ENCODE measurements at places on chromosomes 7 and 10.

- peak; percentile 54 for DNase-seq
Measured at GRCh38 chr7:133633055-133633454, 380.2 kb downstream of the EXOC4 start.

DNA sequence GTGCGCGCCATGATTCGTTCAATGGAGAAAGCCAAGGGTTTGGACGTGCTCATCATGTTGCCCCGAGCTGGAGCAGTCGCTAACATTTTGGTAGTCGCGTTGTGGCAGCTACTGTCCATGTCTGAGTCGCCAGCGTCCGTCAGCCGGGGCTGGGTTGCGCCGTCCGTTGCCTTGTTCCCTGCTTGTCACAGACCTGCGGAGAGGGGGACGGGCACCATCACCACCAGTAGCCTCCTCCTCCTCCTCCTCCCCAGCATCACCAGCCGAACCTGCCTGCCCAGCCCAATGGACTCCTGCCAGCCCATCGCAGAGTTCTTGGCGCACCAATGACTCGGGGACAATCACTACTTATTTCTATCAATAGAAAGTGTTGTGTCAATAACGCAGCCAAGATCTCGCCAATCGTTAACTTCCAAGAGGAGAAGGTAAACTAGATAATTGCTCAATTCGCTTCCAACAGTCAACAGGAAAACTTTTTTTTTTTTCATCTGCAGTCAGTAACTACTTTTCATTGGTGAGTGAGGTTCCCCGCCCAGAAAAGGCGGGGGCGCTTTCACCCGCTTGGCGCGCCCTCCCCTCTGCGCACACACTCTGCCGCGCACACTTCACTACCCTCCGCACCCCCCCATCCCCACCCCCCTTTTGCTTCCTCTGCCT lies at the start of gene FEZF1:
Gene FEZF1, minus strand, starts transcription at position 432 of the 657 bp plus-strand sequence. Its CDS starts 313 bp downstream, at position 119.
- DNase-seq = no peak

GRCh38 chr7:108810756-108811385 lies 241.2 kb downstream of the DNAJB9 start:
- DNase-seq = no peak

DNA sequence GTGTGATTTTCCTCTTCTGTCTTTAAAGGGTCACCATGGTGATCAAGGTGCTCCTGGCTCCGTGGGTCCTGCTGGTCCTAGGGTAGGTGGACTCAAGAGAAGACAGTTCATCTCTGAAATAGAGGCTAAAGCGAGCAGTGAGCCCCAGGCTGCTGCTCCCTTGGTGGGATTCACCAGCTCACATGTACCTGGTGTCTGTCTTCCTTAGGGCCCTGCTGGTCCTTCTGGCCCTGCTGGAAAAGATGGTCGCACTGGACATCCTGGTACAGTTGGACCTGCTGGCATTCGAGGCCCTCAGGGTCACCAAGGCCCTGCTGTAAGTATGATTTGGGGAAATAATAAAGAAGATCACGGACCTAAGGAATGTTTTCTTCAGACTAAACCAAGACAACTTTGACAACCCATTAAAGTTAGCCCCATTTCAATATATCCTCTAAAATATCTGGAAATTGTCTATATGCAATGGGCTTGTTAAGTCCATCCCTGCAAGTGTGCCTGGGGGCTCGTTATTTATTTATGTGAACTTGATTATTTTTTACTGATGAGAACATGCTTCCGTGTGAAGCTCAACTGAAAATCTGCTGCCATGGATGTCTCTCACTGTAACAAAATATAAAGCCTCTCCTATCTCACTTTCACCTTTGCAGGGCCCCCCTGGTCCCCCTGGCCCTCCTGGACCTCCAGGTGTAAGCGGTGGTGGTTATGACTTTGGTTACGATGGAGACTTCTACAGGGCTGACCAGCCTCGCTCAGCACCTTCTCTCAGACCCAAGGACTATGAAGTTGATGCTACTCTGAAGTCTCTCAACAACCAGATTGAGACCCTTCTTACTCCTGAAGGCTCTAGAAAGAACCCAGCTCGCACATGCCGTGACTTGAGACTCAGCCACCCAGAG lies 32.5 kb downstream of the COL1A2 start:
- DNase-seq = peak; percentile 45

GRCh38 chr7:51376420-51377092 lies 59.9 kb upstream of the COBL start:
- no peak for DNase-seq

DNA sequence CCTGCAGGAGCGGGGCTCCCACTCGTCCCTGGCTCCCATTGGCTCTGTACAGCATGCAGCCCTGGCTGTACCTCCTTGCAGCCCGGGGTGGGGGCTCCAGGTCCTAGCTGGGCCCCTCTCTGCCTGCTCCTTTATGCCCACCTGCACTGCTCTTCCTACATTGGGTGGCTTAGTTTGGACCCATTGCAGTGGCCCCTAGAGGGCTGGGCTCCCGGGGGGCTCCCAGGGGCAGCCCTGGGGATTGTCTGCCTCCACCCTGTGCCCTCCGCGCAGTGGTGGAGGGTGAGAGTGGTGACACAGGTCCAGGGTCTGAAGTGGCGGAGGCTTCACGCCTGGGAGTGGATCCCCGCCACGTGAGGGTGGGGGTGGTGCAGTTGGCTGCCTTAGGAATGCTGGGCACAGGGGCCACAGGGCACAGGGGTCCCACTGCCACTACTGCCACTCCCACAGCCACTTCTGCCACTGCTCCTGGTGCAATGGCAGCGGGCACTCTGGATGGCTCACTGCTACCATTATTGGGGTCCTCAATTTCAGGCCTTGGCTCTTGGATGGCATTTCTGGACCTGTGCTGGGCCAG lies 177.1 kb downstream of the ARL4A start:
- DNase-seq = no peak

DNA sequence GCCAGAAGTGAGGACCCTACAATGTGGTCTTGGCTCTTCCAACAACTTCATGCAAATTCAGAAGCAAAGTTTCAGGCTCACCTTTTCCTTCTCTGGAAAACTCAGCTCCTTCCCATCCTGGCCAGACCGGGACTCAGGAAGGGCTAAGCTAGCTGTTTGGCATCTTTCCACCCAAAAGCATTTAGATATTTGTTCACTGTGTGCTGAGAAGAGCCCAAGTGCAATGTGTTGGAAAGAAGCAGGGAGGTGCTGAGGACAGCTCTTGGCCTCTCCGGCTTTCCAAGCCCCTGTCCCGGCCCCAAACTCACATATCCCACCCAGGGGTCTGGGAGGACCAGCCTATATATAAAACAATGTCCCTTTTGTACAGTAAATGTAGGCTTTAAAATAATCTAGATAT lies 44.5 kb downstream of the MKI67 start:
- DNase-seq = no peak

DNA sequence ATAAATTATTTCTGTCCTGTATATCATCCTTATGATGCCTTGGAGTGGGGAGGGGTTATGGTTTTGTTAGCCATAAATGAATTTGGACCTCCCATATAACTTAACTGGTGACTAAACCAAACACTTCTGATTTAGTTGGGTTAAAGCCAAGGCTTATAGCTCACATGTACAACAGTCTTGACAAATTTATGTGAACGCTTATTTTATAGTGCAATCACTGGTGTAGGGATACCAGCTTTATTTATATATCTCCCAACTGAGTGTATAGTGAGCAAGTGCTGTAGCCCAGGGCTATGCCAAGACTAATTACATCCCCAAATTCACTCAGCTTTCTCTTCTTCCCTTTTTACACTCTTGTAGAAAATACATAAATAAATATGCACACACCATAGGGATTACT lies 956.2 kb downstream of the SORCS3 start:
- no peak for DNase-seq

- peak; percentile 66 for DNase-seq
Measured at GRCh38 chr7:104971290-104972071, 42.5 kb upstream of the KMT2E start.

- peak; percentile 94 for DNase-seq
Measured at GRCh38 chr10:32149252-32149955, 93.2 kb upstream of the KIF5B start.

DNA sequence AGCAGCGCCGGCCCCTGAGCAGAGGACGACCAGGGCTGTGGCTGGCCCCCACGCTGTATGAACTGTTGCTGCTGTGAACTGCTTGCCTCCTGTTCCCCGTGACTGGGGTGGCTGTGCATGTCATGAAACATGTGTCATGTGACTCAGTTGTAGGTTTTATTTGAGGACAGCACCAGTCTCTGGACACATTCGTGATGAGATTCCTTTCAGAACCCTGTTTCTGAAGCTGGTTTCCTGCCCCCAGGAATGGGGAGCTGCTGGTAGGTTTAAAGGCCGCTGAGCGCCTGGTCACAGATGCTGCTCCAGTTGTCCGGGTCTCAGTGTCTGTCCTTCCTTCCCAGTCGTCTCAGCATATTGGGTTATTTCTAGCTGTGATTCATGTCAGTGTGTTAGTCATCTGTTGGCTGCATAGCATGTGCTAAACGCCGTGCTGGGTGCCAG lies 79.1 kb upstream of the PPIF start:
- DNase-seq = peak; percentile 53

DNA sequence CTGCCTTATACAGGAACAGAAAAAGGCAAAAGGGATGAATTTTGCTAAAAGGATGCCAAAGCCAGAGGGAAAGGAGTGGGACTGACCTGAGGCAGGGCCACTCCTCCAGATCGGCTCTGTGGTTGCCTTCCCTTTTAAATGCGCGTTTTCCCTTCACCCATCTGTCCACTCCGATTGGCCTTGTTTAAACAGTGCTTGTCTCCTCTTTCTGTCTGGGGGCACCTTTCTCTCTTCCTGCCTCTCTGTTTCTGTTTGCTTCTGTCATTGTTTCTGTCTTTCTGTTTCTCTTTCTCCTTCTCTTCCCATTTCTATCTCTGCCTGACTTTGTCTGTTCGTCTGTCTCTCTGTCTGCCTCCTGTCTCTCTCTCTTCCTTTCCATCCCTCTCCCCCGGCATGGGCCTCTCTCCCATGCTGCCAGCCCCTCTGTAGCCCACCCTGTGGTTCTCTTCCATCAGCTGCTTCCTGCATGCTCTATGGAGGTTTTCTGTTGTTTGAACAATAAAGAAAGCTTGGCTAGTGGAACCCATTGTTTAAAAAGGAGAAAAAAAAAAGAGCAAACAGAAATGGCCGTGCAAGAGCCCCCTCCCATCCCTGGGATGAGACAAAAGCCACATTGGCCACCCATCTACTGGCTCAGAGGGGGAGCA lies 29.5 kb upstream of the HSPB1 start:
- no peak for DNase-seq

DNA sequence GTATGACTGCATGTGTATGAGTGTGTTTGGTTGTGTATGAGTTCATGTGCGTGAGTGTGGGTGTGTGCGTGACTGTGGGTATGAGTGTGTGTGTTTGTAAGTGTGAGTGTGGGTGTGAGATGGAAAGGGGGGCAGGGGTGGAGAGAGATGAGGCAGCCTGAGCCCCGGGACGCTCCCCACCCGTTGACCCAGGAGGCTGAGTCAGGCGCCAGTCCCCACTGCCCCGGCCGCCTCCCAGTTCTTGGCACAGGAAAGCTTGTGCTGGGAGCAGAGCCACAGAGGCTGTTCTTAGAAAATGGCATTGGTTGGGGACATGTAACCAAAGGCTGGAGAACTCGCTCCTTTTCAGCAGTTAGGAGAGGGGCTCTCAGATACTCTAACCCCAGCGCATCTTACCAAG lies 27.8 kb upstream of the NUB1 start:
- DNase-seq = peak; percentile 43

GRCh38 chr10:125201108-125201524 lies 40.8 kb upstream of the CTBP2 start:
- no peak for DNase-seq

GRCh38 chr10:48378675-48379074 lies 72.2 kb downstream of the MAPK8 start:
- DNase-seq = no peak

DNA sequence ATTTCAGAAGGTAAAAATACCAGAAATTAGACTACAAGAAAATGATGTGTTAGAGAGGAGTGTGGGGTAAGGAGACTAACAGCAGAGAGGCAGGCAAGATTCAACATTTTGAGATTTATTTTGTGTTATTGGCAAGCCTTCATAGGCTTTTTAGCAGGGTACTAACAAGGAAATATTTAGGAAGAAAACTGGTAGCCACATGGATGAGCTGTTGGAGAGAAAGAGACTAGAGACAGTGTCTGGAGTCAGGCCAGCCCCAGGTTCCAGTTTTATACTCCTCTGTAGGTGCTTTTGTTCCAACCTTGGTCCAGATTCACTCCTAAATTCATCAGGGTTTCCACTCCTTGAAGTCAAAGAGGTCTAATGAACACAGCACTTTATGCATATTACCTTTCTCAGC lies 41.1 kb downstream of the GPRIN2 start:
- no peak for DNase-seq

All from AG10803 (cell line).